ENCODE measurements at places on chromosomes 1 and 21. TPM values are rescaled to one million over a fixed set of nuclear protein-coding genes. Genes with fewer than 3 reads are reported as not detected.

Gene AMY2A
- not detected for total RNA-seq

Gene FCMR
- total RNA-seq = 16.7 TPM

Gene NKAIN1
- total RNA-seq = not detected

Gene MYOC
- not detected for total RNA-seq

Gene SPRR5
- total RNA-seq = not detected

Gene SAMD13
- total RNA-seq = 0.44 TPM

Gene FAF1
- 65.3 TPM for total RNA-seq

Gene HCRTR1
- total RNA-seq = not detected

Gene CYB5RL
- 12.2 TPM for total RNA-seq

Gene GPR25
- not detected for total RNA-seq

Gene SPATA45
- total RNA-seq = not detected

Gene TFF3
- not detected for total RNA-seq

Gene F5
- total RNA-seq = 26.0 TPM

Gene PCP4
- total RNA-seq = not detected

Gene NBPF6
- total RNA-seq = 0.23 TPM

Gene NLRP3
- total RNA-seq = 0.09 TPM

Gene VHLL
- total RNA-seq = not detected

Gene CHML
- 18.7 TPM for total RNA-seq

Gene ZFYVE9
- total RNA-seq = 3.7 TPM

Gene S100A9
- total RNA-seq = not detected

Gene PLA2G2D
- total RNA-seq = not detected

Gene QSOX1
- total RNA-seq = 62.6 TPM

Gene PLA2G4A
- total RNA-seq = 28.2 TPM

Gene BARHL2
- not detected for total RNA-seq

Gene HRNR
- total RNA-seq = not detected

Gene S100A12
- not detected for total RNA-seq

Gene ZNF697
- total RNA-seq = 13.0 TPM

Gene DMBX1
- total RNA-seq = not detected

Gene USH2A
- total RNA-seq = not detected

Gene CSF3R
- 0.11 TPM for total RNA-seq

Gene ARHGEF16
- not detected for total RNA-seq

Gene MACF1
- total RNA-seq = 210 TPM

Gene SLC1A7
- total RNA-seq = not detected

Gene GBP2
- 74.1 TPM for total RNA-seq

Gene GBP5
- 34.3 TPM for total RNA-seq

Gene CRNN
- not detected for total RNA-seq

Gene FNBP1L
- total RNA-seq = 0.32 TPM

Gene PRAMEF12
- total RNA-seq = not detected

Gene TBCE
- total RNA-seq = 28.2 TPM
